ENCODE measurements at places on chromosomes 2 and 18. TPM values are rescaled to one million over a fixed set of nuclear protein-coding genes. Genes with fewer than 3 reads are reported as not detected.

Gene VAMP8
- 47.0 TPM for total RNA-seq

Gene C2orf66
- not detected for total RNA-seq

Gene MYCN
- not detected for total RNA-seq

Gene PDE1A
- total RNA-seq: 203 TPM

Gene DIPK1C
- not detected for total RNA-seq

Gene CCDC150
- 3.2 TPM for total RNA-seq

Gene ZBTB14
- total RNA-seq: 12.0 TPM

Gene DOCK10
- 2.5 TPM for total RNA-seq

Gene VSNL1
- 0.05 TPM for total RNA-seq

Gene KCNS3
- 70.9 TPM for total RNA-seq

Gene CIB4
- total RNA-seq: not detected

Gene SLC66A3
- total RNA-seq: 81.1 TPM

Gene IL37
- not detected for total RNA-seq

Gene DCDC2C
- total RNA-seq: not detected

GRCh38 chr2:205484764-205485163 is 197.5 kb upstream of the NRP2 start:
- no peak for DNase-seq

DNA sequence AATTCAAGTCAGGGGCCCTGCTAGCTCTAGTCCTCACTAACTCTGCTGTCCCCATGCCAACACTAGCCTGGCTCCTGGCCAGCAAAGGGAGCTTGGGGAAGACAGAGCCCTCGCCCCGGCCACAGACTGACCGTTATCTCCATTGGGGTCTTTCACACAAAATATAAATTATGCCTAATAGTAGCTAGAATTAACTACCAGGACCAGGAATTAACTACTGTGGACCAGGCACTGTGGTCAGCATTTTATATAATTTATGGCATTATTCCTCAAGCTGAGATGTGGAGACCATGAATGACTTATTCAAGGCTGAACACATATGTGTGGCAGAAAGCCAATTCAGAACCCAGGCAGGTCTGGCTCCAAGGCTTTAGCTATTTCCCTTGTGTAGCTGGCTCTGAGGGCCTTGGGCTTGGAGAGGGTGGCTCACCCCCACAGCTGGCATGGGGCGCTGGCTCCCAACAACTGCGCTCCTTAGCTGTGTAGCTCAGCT is 49.2 kb downstream of the CELF4 start:
- DNase-seq: no peak

DNA sequence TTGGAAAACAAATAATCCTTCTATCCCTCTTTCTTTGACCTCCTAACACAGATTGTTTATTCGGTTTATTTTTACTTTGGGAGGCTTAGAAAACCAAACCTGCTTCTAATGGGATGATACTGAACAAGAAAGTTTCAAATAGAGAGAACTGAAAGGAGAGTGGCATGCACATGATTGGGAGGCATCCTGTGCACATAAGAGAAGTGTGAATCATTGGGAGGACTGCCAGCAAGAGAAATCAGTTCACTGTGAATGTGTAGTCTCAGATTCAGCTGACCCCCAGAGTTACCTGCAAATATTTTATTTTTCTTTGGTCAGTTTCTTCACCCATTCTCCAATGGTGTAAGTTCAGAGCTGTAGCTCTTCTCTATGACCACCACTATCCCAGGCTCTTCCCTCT is 1363.2 kb upstream of the ACVR2A start:
- peak; percentile 48 for DNase-seq

GRCh38 chr2:224799691-224800090 is 83.5 kb upstream of the CCDC195 start:
- no peak for DNase-seq

- peak; percentile 43 for DNase-seq
Observed at GRCh38 chr2:230913406-230914143, 11.5 kb downstream of the GPR55 start.

DNA sequence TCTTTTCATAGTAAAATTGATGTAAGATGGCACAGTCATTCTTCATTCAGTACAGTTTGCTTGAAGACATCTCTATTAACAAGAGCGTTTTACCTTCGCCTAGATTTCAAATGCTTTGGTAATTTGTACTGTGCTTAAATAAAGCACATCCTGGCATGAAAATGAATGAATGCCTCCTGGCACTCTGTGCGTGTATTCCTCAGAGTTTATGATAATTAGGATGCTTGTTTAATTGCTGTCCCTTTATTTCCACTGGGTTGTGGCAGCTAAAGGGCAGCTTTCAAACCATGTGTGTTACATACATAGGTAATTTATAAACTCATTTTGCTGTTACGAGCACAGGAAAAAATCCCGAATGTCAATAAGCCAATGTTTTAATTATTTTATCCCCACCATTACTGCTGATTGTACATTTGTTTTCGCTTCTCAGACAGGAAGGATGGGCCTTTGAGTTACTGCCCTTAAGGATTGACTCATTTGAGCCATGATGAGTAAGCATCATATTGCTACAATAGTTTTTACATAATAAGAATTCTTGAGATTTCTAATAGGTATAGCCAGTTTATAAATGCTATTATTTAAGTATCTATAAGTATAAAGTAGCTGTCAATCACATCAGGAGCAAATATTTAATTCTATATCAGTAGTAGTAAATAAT is 516.5 kb downstream of the XIRP2 start:
- peak; percentile 45 for DNase-seq

DNA sequence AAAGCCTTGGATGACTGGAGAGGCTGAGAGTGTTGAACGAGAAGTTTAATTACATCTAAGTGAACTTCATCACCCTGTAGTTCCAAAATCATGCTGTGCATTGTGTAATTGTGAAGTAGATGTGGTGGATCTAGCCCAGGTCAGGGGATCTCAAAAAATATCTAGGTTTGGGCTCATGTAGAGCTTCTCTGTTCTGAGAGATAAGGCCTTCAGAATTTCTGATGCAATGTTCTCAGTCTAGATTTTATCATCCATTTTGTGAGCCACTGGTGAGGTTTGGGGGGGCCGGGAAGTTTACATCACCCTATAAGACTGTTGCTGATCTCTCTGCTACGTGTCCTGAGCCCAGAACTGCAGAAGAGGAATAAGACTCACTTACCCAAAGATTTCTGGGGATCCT is 719.4 kb downstream of the SOCS6 start:
- DNase-seq: no peak

DNA sequence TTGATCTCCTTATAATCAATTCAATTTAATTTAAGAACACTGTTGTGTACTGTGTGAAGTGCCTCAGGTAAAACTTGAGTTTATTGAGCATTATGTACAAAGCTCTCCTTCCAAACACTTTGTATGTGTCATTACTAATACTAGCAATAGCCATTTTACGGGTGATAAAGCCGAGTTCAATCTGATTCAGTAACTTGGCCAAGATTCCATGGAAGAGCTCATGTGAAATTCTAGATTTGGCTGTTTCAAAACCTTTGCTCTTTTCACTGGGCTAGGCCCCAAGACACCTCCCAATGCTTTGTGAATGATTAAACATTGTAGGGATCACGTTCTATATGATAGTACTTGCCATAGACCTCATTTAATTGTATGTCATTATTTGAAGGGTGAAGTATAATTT is 8.9 kb upstream of the NFE2L2 start:
- peak; percentile 81 for DNase-seq

- DNase-seq: peak; percentile 37
Observed at GRCh38 chr2:25698752-25699151, 25.4 kb upstream of the DTNB start.

- DNase-seq: no peak
Observed at GRCh38 chr2:38975042-38975441, 85.4 kb downstream of the ARHGEF33 start.

- DNase-seq: peak; percentile 1
Observed at GRCh38 chr18:80034852-80035406, 695 bp downstream of the RBFA start.

DNA sequence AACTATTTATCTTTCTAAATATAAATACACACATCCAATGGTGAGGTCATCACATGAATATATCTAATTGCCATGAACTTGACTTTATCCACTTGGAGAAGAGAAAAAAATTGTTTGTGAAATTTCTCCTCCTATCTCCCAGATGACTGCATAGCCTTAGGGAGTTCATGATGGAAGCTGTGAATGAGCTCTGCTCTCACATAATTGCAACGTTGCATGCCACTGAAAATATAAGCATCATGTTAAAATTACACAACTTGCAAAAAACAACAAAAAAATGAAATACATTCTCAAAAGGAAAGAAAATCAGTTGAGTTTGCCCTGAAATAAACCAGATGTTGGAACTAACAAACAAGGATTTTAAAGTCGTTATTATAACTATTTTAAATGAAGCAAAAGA is 50.6 kb upstream of the OSR1 start:
- no peak for DNase-seq

GRCh38 chr2:44983836-44984604 is 25.2 kb downstream of the SIX2 start:
- DNase-seq: no peak

DNA sequence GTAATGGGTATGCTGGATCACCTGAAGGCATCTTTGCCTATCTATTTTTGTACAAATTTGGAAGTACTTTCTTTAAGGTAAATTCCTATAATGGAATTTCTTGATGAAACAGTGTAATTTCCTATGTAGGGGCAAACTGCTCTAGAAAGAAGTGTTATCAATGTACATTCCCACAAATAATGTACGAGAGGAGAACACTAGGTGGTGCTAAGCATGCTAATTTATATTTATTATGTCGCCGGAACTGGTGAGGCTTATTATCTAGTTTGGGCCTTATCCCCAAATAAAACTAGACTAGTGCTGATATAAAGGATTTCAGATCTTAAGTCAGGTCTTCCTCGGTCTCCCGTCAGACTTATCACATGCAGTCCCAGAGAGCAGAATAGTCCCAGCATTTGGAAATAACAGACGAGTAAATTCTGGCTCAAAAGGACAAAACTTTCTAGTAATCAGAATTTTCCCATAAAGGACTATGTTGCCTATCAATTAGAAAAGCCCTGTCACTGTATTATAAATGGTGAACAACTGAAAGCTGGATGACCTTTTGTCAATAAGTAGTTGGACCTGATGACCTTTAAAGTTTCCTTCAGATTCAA is 86.9 kb upstream of the RBBP8 start:
- DNase-seq: peak; percentile 63

DNA sequence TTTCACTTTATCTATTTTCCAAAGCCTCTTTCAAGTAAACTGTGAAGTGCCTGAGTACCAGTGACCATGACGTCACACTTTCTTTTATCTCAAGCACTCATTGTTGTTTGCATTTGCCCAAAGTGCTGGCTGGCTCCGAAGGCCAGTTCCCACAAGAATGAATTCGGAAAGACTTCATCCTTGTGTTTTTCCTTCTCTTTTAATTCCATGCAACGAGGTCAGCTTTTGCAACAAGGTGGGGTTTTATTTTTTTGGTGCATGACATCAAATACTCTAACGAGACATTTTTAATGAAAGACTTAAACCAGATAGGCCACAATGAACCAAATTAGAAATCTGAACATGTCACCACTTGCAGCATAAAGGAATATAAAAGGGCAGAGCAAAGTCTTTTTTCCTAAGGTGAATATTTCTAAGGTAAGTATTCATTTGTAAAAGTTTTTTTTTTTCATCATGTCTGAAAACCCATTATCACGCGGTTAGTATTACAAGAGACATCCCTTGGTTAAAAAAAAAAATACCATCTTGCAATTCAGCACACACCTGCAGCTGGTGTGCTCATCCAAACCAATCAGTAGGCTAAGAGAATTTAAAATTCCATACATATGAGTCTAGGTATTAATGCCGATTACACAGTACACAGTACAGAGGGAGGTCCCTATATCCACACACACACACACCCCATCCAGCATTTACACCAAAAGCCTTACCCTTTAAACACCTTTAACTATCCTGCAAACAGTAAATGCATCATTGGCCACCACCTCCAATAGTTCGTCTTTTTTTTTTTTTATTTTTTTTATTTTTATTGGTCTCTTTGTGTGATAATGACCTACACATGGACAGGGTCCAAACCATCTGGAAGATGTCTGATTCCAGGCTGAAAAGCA is 2.3 kb downstream of the ARL4C start:
- peak; percentile 67 for DNase-seq

- no peak for DNase-seq
Observed at GRCh38 chr2:47134386-47135090, 20.6 kb downstream of the STPG4 start.

- peak; percentile 11 for DNase-seq
Observed at GRCh38 chr2:54306556-54306955, 50.5 kb upstream of the TSPYL6 start.

DNA sequence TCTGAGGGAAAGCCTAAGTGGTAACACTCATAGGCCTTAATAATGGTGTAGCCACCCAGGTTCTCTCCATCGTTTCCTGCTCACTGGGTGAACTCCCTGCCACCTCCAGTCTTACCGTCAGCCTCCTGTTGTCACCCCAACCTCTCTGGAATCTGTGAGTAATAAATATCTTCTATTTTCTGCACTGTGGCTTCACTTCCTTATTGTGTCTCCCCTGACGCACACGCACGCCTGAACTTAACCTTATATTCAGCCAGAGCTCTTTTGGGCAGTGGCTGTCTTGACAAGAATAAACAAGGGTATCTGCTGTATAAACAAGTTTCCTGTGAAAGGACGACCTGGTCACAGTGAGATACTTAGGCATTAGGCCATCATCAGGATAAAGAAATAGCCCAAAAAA is 467.2 kb downstream of the SPAG16 start:
- no peak for DNase-seq

DNA sequence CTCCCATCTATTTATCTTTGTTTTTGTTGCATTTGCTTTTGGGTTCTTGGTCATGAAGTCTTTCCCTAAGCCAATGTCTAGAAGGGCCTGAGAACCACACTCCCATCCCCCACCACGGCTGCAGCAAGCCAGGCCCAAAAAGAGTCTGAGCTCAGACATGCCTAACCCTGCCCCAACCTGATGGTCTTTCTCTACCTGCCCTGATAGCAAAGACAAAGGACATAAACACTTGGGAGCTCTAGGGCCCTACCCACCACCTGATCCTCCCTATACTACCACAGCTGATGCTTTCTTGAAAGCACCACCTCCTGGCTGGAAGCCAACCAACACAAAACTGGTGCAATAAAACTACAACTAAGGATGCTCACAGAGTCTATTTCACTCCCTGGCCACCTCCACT is 233.4 kb downstream of the WDR7 start:
- no peak for DNase-seq

- peak; percentile 99 for DNase-seq
Observed at GRCh38 chr2:101120124-101120996, 30.8 kb downstream of the TBC1D8 start.

GRCh38 chr2:62340994-62341484 is 145.1 kb downstream of the B3GNT2 start:
- peak; percentile 76 for DNase-seq

DNA sequence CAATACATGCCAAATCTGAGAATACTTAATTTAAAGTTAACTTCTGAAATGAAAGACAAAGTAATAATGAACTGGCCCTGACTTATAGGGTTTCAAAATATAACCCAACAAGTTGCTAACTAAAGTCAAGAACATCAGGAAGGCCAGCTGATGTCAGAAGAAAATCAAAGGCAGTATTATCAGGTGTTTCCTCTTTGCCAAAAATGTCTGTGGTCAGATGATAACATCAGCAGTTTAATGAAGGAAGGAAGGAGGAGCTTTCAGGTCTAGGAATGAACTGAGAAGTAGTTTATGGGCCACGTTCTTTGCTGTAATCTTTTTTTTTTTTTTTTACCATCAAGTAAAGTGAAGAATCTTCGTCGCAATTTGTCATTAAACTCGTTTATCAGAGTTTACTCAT is 40.9 kb downstream of the CDH2 start:
- DNase-seq: no peak

All from renal cortical epithelial cell (primary cell).